Caki2 (cell line): ENCODE measurements at places on chromosomes 16 and 17.

DNA sequence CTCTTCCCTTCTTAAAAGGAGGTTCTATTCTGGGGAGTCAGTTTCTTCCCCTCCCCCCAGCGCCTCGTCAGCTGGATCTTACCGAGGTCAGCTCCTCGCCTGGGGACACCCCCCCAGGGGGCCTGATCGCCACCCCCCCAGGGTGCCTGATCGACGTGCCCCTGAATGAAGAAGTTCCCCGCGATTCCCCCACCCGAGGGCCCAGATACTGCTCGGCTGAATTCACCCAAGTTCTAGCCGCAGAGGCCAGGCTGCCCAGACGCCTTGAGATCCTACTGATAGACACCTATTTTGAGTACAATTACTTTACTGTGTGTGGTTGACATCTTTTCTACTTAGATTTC lies 1.4 kb downstream of the RAB11FIP3 start:
- DNase-seq, result no peak

DNA sequence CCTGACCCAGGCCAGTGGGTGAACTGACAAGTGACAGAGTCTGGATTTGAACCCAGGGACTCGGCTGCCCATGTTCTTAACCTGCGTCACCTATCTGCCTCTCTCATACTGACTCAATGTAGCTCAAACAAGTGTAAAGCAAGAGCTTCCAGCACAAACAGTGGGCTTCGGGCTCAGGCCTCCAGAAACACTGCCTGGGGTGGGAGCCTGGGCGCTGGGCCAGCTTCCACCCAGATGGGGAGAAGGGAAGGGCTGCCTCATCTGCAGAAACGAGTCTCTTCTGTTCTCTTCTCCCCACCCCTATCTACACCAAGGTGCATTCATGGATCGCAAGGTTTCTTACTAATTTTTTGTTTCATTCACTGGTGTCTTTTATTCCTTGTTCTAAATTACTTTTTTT lies 1.3 kb downstream of the CDRT4 start:
- DNase-seq, result no peak

GRCh38 chr16:83458612-83459011 lies 349.2 kb upstream of the HSBP1 start:
- no peak for DNase-seq

- no peak for DNase-seq
These were observed 121.7 kb downstream of the HIC1 start for GRCh38 chr17:2176499-2177169.

DNA sequence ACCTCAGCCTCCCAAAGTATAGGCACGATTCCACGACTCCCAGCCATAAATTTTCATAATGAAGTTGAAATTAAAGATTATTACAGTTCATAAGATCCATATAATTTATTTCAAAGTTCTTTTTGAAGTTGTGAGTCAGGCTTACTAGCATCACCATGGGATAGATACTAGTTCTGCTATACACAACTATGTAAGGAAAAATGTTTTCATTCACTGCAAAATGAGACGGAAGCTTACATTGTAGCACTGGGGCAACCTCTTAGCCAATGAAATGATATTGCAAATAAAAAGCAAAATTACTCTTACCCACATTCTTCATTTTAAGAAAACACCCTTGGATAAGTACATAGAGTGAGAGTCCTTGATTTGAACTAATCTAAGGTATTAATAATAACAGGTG lies 18.8 kb upstream of the MARCHF10 start:
- DNase-seq, result no peak

GRCh38 chr16:86335266-86336172 lies 174.8 kb upstream of the FOXF1 start:
- no peak for DNase-seq

DNA sequence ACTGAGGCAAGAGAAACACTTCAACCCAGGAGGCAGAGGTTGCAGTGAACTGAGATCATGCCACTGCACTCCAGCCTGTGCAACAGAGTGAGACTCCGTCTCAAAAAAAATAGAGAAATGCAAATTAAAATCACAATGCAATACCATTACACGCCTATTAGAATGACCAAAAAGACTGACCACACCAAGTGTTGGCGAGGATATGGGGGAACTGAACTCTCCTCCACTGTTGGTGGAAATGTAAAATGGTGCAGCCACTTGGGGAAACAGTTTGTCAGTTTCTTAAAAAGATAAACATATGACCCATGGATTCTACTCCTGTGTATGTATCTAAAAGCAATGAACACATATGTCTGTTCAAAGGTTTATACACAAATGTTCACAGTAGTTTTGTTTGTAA lies 204.8 kb downstream of the MRTFB start:
- DNase-seq, result no peak

DNA sequence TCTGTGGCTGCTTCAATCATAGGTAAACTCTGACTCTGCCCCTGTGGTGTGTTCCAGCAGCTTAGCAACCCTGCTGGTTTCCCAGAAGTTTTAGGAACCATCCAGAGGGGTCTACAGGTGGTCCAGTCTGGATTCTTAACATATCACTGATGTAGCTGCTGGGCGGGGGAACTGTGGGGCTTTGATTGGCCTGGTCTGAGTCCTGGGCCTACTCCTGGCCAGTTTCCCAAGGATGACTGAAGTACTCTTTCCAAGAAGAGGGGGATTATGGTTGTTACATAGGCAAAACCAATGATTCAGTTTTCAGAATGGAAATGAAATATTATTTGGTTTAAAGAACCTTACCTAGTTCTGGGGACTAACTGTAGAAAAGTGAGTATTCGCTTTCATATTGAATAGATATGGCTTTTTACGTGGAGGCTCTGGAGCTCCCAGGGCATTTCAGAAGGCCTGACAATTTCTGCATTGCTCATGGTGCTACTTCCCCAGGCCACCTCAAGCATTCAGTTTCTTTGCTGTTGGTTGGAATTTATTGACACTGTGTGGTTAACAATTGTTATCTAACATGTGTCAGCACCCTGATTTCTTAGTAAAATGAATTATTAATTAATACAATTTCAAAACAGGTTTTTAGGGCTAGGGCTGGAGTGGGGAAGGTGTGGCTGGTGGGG lies 38.4 kb downstream of the EPN2 start:
- no peak for DNase-seq

- no peak for DNase-seq
These were observed 44.9 kb upstream of the PEMT start for GRCh38 chr17:17636272-17636885.

DNA sequence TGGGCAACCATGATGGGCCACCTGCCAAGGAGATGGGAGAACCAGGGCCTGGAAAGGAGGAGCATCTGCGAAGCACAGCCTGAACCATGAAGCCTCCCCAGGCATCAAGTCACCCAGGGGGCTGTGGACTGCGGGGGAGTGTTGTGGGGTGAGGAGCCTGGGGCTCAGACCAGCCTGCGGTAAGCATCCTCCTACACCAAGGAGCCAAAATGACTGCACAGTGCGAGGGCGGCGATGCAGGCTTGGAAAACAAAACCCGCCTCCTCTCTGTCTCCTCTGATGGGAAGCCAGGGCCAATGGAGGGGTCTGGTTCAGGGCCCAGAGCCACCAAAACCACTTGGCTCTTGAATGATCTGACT lies 18.1 kb upstream of the MAF start:
- no peak for DNase-seq

DNA sequence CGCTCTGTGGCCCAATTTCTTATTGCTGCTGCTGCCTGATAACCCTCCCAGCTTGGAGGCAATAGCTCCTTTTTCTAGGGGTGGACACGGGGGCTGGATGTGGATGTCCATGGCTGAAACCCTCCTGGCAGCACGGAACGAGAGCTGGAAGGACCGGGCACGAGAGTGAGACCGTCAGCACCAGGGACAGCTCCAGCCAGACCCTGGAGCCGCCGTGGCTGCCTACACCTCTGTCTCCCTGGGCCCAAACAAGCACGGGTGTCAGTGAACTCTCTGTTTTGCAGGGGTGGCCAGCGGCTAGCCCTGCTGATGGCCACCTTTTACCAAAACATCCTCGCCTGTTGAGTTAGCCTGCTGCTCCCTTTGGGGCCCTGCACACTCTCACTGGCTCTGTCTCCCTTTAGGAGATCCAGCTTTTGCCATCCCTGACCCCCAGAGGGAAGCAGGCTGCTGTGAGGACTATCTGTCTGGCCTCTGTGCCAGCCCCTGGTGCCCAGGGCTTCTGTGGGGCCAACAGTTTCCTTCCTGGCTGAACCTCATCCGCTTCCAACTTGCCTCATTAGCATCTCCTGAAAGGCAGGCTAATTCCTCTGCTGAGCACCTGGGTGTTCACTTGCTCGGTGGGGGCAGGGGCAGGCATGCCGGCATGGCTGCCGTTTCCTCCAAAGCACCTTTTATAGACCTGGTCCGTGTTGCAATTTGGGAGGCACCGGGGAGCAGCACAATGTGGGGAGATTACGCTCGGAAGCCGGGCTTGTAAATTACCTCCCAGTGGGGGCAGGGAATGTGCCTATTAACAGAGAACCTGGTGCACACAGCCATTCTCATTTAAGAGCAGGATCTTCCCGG lies 118.1 kb downstream of the ENGASE start:
- peak; percentile 47 for DNase-seq

DNA sequence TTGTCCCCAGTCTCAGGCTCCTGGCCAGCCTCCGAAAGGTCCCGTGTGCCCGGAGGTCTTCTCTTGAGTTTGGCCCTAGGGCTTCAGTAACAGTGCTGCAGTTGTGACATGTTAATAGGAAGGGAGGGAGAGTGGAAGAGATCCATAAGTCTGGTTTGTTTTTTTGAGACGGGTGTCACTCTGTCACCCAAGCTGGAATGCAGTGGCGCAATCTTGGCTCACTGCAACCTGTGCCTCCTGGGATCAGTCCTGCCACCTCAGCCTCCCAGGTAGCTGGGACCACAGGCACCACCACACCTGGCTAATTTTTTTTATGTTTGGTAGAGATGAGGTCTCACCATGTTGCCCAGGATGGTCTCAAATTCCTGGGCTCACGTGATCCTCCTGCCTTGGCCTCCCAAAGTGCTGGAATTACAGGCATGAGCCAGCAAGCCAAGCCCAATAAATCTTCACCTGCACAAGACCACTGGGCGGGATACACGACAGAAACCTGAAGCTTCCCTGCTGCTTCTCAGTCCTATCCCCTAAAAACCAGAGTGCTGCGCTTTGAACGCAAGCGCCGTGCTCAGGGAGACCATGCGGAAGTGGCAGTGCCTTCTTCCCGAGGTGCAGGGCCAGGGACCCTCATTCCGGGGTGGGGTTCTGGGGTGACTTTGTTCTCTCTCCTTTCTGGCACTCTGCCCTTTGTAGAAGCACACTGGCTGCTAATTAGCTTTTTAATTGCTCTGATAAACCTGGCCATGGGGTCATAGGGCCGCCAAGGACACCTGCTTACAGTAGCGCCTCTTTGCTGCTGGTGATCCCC lies 10.9 kb downstream of the TRAF7 start:
- DNase-seq, result no peak

- peak; percentile 41 for DNase-seq
These were observed 1.0 kb upstream of the ABCC12 start for GRCh38 chr16:48156790-48157209.

DNA sequence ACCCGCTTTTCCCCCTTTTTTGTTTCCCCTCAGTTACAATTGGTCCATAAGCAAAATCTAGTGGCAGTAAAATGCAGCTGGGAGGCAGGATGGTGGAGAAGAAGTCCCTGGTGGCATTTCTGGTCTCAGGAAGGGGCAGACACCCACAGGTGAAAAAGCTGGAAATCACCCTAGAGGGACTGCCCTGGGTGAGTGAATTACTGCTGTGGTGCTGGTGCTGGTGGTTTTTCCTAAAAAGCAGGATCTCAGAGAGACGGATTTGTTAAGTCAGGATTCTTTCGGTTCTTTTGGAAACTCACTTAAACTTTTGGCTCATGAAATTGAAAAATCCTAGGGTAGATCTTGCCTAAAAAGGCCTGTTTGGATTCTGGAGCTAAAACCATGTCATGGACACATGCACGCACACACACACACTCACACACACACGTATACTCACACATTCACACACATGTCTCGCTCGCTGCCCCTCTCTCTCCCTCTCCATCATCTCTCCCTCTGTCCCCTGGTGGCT lies 65.8 kb downstream of the NKD1 start:
- no peak for DNase-seq

GRCh38 chr17:49715717-49716279 lies 8.0 kb upstream of the SLC35B1 start:
- no peak for DNase-seq

- no peak for DNase-seq
These were observed 74.3 kb downstream of the DYNLRB2 start for GRCh38 chr16:80614908-80615671.

- DNase-seq, result no peak
These were observed 29.1 kb downstream of the TRIM16 start for GRCh38 chr17:15654886-15655561.

GRCh38 chr17:38400286-38400685 lies 28.0 kb upstream of the ARHGAP23 start:
- DNase-seq, result no peak

DNA sequence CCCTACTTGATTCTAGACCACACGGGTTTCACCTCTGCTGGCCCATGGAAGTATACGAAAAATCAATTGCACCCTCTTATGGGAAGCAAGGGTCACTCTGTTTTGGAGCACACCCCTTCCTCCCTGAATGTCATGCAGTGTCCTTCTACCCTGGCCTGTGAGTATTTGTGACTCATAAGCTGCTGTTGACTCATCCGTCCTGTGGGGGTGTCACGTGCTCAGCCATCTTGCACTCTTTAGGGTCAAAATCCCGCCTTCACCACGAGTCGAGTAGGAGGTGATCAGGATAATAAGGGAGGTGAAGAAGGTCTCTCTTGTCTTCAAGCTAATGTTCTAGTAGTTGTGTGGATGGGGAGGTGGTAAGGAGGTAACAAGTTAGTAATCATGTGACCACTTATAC lies 341.0 kb upstream of the EEF2KMT start:
- peak; percentile 35 for DNase-seq

DNA sequence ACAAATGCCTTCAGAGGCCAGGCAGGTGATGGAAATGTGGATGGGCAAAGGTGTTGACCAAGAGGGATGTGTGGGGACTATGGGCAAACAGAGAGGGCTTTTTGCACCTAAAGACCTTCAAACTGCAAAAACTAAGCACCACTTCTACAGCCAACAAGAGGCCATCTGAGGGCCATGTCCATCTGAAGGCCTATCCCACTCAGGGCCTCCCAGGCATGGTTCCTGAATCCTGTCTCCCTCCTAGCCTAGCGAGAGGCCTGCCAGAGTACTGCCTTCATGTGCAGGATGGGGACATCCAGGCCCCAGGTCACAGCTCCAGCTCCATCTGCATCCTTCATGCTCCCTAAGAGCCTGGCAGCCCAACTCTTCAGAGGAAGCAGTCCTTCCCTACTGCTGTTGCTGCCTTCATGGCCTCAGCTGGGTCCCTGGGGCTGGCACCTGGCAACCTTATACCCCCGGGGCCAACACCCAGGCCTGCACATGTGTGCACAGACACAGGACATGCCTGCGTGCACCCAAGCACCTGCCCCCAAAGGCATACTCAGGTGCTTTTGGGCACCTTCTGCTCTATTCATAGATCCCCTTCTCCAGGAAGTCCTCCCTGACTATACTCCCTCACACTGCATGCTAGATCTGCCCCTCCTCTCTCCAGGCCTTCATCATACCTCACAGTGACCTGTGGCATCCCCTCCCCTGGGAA lies 95.2 kb downstream of the C16orf78 start:
- no peak for DNase-seq

- DNase-seq, result no peak
These were observed 7.1 kb downstream of the ADGRG1 start for GRCh38 chr16:57635266-57636097.

- DNase-seq, result no peak
These were observed 220.8 kb downstream of the RPTOR start for GRCh38 chr17:80765241-80765961.

GRCh38 chr17:83058266-83058798 lies 21.1 kb upstream of the METRNL start:
- DNase-seq, result no peak
